Gastroesophageal sphincter (tissue), 4 donors: ENCODE measurements at places on chromosomes 1 and 21. TPM values are rescaled to one million over a fixed set of nuclear protein-coding genes. Genes with fewer than 3 reads are reported as not detected.

PRR9 gene
- total RNA-seq, result not detected

UBL4B gene
- total RNA-seq, result not detected

DNA sequence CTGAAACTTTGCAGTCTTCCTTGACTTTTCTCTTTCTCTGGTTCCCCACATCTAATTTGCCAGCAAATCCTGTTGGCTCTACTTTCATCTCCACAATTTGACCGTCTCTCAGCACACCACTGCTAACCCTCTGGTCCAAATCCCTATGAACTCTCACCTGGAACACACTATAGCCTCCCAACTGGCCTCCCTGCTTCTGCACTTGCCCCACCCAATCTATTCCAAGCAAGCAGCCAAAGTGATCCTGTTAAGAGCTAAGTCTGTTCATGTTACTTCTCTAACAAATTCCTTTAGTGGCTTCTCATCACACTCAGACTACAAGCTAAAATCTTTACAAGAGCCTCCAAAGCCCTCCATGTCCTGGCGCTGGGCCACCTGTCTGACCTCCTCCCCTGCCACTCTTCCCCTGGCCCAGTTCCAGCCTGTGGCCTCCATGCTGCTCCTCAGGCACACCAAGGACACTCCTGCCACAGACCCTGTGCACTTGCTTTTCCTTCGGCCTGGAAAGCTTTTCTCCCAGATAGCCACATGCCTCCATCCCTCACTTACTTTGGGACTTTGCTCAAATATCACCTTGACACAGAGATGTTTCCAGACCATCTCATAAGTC is 104.1 kb downstream of the DTL start:
- ATAC-seq, result no peak

DNA sequence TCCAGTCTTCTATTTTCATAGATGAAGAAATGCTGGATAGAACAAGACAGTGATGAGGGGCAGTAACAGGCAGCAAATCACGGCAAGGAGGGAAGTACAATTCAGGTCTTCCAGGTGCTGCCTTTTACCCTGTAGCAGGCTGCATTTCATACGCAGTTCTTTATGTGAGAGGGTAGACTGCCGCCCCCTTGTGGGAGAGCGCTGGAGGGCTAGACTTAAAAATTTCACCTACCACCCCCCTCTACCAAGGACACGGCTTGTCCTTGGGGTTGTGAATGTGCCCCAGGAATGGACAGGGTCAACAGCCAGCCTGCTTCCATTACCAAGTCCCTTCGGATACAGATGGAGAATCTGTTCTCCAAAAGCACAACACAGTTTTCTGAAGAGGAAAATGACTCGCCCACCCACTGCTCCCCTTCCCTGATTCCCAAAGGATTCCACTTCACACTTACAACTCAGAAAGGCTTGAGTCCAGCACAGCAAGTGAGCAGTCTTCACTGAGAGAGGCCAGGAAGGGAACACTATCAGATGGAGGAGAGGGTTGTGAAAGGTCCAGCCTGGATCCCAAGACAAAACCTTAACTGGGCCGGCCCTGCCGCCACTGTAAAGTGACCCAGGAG is 7.4 kb downstream of the WDR77 start:
- no peak for ATAC-seq

DNA sequence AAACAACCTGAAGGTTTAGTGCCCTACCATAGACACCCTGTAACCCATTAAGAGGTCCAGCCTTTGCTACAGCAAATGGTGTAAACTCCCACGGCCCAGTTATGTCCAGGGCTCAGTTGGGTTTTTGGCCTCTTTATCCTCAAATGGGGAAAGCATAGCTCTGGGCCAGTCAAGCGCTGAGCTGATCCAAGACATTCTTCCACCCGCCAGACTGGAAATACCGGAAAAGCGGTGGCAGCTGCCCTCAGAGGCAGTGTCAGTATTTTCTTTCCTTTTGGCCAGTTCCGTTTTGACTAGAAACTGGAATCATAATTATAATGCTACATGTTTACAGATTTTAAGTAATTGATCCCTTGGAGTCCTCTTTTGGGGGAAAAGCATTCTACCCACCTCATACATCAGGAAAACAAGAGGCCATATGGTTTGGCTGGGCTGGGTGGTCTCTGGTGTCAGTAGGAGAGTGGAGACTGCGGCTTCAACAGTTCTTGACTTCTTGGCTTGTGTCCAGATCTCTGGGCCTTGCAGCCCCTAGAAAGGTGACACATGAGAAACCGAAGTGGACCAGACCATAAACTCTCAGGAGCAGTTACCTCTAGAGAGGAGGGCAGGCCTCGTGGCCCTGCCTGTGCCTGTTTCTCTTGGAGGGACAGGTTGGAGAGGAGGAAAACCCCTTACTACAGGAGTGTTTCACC is 30.2 kb upstream of the CLDN14 start:
- no peak for ATAC-seq

DNA sequence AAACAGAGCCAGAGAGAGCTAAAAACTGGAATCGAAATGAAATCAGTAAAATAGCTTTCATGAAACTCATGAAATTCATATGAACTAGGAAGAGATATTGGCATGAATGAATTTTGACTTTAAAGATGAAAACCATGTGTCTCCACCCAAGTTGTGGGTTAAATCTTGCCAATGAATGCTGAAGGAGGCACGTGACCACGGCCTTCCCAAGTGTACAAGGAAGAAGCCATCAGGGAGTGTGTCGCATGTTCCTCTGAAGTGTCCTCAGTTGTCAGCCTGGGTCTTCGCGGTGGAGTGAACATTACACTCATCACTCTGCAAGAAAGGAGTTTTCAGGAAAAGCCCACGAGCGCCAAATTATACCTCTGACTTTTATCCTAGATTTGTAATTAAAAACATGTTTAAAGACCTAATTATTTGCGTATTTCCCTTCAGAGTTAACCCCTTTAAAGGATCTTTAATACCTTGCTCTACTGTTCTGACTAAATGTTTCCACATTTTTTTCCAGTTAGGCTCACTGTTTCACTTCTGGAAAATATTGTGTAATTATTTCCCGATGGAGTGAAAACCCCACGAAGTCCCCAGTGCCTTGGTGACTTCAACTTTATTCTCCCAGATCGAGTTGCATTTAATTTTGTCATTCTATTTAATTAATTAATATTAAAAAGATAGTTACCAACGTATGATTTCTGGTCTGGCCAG is 118.3 kb downstream of the DHRS3 start:
- ATAC-seq, result peak; percentile 58

MMP23B gene
- total RNA-seq, result 5.5 TPM

FAM72D gene
- 0.40 TPM for total RNA-seq

DNA sequence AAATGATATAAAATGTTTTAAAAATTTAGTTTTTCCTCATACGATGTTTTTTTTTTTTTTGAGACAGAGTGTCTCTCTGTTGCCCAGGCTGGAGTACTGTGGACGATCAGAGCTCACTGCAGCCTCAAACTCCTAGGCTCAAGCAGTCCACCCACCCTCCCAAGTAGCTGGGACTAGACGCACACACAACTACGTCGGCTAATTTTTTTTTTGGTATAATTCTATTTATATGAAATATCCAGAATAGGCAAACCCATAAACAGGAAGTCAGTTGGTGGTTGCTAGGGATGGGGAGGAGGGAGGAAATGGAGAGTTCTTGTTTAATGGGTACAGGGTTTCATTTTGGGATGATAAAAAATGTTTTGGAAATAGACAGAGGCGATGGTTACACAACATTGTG is 56.5 kb downstream of the WARS2 start:
- ATAC-seq, result no peak
